Activated naive CD4-positive, alpha-beta T cell treated with anti-CD3 and anti-CD28 coated beads, Interleukin-2, amount 10 ng/mL, durations not matched to agents 7 days and 5 days (primary cell): ENCODE measurements at places on chromosomes 7 and 10.

DNA sequence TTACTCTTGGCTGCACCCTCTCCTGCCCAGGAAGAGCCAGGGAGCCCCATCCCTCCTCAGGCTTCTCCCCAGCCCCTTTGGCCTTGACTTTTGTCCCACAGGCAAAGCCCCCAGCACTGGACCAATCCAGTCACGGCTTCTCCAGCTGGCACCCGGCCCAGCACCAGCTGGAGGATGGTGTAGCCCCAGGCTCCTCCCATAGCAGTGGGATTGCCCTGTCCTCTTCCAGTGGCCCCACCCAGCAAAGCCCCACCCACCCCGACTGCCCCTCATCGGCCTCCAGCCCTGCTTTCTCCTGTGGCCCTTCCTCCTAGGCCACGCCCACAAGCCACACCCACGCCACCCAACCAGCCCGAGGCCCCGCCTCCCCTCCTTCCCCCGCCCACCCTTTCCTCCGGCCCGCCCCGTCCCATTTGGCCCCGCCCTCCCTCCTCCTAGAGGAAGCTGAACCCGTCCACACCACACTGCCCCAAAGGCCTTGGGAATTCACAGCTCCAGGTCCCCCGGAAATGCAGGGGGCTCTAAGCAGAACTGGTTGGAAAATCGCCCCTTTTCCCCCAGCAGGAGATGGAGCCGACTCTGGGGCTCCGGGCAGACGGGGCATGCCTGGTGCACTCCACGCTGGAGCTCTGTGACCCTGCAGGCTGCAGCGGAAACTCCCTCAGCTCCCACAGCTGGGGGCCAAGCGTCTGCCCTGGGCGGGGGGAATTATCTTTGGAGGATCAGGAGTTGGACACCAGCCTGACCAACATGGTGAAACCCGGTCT, 25.2 kb downstream of the GET4 start:
- DNase-seq, result peak; percentile 71

DNA sequence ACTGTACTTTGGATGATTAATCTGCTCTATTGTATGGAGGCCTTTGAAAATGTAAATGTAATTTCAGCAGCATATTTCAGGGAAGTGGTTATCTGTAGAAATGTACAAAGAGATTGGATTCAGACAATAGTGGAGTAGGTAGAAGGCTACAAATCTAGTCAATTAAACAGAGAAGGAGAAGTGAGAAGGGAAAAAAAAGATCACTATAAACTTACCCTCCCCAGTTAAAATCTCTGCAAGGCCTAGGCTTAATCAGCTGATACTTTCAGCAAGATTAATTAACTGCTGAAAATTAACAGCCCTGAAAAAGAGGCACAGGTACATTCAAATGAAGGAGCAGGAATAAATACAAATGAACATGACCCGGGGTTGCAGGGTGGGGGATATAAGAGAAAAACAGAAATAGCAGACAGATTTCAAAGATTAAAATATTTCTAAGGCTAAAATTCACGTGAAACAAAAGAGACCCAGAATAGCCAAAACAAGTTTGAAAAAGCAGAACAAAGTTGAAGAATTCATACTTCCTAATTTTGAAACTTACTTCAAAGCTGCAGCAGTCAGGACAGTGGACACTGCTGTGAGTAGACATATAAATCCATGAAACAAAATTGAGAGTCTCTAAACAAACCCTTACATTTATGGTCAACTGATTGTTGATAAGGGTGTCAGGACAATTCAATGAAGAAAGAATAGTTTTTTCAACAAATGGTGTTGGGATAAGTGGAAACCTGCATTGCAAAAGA, 96.0 kb downstream of the NRCAM start:
- no peak for DNase-seq

- DNase-seq, result peak; percentile 87
Observed at GRCh38 chr10:100510533-100511308, 8.9 kb downstream of the SEC31B start.

DNA sequence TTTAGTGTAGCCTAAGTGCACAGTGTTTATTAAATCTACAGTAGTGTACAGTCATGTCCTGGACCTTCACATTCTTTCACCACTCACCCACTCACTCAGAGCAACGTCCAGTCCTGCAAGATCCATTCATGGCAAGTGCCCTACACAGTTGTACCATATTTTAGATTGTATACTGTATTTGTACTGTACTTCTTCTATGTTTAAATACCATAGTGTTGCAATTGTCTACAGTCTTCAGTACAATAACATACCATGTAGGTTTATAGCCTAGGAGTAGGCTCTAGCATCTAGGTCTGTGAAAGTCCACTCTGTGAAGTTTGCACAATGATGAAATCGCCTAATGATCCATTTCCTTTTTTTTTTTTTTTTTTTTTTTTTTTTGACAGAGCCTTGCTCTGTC, 12.0 kb downstream of the EEPD1 start:
- no peak for DNase-seq

GRCh38 chr10:104515678-104516199, 125.4 kb upstream of the SORCS3 start:
- no peak for DNase-seq

- no peak for DNase-seq
Observed at GRCh38 chr7:117112640-117113039, 159.3 kb downstream of the ST7 start.

- DNase-seq, result peak; percentile 77
Observed at GRCh38 chr7:44973610-44974401, 5.0 kb downstream of the MYO1G start.

- DNase-seq, result no peak
Observed at GRCh38 chr10:97188261-97188711, 2.5 kb upstream of the SLIT1 start.

GRCh38 chr7:142894112-142894984, 8.8 kb upstream of the TRPV6 start:
- no peak for DNase-seq

- no peak for DNase-seq
Observed at GRCh38 chr10:78518224-78518623, 484.6 kb downstream of the RPS24 start.

DNA sequence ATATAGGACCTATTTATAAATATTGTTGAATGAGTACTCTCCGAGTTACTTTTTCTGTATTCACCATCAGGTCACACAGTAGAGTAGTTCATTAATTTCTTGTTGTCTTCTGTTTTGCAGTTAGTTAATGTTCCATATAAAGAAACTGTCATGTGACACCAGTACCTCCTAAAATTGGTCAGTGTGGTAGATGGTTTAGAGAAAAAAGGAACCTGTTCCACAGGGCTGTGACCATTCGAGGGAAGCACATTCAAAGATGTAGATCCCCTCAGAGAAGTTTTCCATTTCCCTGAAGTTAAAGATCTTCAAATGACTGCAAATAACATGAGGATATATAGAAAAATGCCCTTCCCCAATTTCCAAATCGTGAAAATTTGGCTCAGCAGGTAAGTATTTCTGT, 45.7 kb downstream of the PRPF18 start:
- no peak for DNase-seq

DNA sequence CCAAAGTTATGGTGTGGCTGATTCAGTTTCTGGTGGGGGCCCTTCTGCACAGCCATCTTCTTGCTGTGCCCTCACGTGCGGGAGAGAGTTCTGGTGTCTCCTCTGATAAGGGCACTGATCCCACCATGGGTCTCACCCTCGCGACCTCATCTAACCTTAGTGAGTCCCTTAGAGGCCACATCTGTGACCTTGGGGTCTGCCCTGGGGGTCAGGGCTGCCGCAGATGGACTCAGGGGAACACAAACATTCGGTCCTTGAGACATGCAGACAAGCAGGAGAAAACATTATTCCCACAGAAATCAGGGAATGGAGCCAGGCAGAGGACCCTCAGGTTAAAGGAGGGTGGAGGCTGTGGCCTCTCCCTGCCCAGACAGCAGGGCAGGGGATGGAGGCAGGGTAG, 177.9 kb downstream of the DNAJB6 start:
- no peak for DNase-seq

GRCh38 chr7:45407730-45408408, 166.3 kb upstream of the ADCY1 start:
- DNase-seq, result no peak

- DNase-seq, result no peak
Observed at GRCh38 chr10:132705173-132705572, 80.8 kb downstream of the NKX6-2 start.

DNA sequence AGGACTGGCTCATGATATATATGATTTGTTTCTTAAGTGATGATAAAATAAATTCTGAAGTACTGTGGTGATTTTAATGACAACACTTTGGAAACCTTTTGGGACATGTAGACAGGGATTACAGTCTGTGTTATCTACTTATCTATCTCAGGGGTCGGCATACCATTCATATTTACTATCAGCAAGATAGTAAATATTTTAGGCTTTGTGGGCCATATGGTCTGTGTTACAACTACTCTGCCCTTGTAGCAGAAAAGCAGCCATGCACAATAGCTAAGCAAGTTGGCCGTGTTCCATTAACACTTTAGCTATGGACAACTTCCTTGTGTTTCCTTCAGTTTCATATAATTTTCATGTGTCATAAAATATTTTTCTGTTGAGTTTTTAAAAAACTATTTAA, 97.8 kb upstream of the PRPS1L1 start:
- DNase-seq, result no peak
